H7 (cell line): ENCODE measurements at places on chromosomes 7 and 10. TPM values are rescaled to one million over a fixed set of nuclear protein-coding genes. Genes with fewer than 3 reads are reported as not detected.

- no peak for DNase-seq
Measured at GRCh38 chr10:13062803-13063202, 37.2 kb upstream of the OPTN start.

CHST3 gene
- total RNA-seq = 4.1 and 4.2 TPM in 2 replicates

GRCh38 chr10:12455766-12456165, 106.4 kb downstream of the CAMK1D start:
- no peak for DNase-seq

ACBD7 gene
- total RNA-seq = 2.0 and 6.1 TPM in 2 replicates

- DNase-seq = no peak
Measured at GRCh38 chr7:47419471-47419870, 162.4 kb downstream of the TNS3 start.

- DNase-seq = no peak
Measured at GRCh38 chr7:105760551-105761447, 115.6 kb downstream of the ATXN7L1 start.

- no peak for DNase-seq
Measured at GRCh38 chr10:17847585-17848296, 38.6 kb downstream of the MRC1 start.

DNA sequence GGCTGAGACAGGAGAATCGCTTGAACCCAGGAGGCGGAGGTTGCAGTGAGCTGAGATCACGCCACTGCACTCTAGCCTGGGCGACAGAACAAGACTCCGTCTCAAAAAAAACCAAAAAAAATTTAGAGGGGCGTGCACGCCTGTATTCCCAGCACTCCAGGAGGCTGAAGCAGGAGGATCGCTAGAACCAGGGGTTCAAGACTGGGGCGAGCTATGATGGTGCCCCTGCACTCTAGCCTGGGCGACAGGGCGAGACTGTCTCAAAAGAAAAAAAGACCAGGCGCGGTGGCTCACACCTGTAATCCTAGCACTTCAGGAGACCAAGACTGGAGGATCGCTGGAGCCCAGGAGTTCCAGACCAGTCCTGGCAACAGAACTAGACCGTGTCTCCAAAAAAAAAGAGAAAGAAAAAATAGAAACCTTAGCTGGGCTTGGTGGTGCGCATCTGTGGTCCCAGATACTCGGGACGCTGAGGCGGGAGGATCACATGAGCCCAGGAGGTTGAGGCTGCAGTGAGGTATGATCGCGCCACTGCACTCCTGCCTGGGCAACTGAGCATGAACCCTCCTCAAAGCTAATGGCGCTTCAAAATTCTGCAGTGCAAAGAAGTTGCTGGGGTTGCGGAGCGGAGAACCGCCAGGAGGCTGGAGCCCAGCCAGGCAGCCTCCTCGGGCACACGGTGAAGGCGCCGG, 382 bp upstream of the MBLAC1 start:
- no peak for DNase-seq

BEND7 gene
- total RNA-seq = 2.7 and 6.8 TPM in 2 replicates

DNA sequence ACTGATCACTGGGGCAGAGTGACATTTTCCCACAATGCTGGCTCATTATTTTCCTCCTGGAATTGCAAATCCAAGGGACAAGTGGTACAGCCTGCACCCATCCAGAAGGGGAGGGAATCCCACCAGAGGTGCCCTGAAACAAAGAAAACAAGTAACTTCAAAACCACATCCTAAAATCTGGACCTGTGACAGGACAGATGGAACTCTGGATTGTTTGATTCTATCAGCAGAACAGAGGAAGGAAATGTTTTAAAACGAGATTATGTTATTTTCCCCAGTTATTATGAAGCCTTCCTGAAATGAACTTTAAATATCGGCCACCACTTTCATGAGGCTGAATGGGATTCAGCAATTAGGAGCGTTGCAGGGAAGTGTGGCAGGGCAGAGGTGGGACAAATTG, 62.2 kb upstream of the ECHDC3 start:
- DNase-seq = no peak

GRCh38 chr7:6166443-6166891, 106.0 kb downstream of the CYTH3 start:
- peak; percentile 56 for DNase-seq

GRCh38 chr7:92835261-92835850, 1.0 kb downstream of the CDK6 start:
- DNase-seq = peak; percentile 89

- DNase-seq = no peak
Measured at GRCh38 chr10:77576444-77577032, 61.1 kb downstream of the KCNMA1 start.

NANOS1 gene
- 2.4 and 7.8 TPM in 2 replicates for total RNA-seq

DNA sequence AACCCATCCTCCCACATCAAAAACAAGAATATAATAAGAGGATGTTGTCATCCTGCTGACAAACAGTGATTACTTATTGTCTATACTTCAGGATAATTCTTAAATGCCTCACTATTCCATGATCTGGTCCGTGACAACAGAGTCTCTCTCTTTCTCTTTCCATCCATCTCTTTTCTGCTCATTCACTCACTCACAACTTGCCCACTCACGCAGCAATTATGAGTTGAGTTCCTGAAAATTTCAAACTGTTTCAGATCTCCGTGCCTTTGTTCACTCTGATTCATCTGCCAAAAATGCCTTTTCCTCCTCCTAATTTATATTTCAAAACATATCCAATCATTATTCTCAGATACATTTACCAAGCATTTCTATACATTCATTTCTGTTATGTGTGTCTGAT, 1.4 kb downstream of the OR6B1 start:
- no peak for DNase-seq
